Activated CD4-positive, alpha-beta T cell treated with anti-CD3 and anti-CD28 coated beads, Interleukin-2, amount 50 U/mL, for 4 hours (primary cell): ENCODE measurements at places on chromosomes 1 and 21.

DNA sequence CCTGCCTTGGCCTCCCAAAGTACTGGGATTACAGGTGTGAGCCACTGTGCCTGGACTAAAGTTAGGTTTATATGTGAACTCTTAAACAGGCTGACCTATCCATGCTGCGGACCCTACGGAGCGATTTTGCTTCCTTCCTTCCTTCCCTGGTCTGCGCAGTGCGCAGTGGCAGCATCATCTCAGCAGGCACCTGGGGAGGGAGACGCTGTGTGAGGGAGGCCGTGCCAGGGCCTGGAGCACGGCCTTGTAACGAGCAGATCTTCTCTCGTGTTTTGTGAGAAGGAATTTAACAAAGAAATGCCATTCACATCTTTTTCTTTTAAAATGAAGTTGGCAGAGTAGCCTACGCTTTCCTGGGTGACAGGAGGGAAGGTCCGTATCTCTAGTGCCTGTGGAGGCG, 45.8 kb downstream of the PKNOX1 start:
- DNase-seq = no peak

- no peak for DNase-seq
Observed at GRCh38 chr1:35229587-35230360, 36.8 kb upstream of the SFPQ start.

GRCh38 chr1:68270951-68271350, 38.6 kb upstream of the WLS start:
- DNase-seq = no peak

DNA sequence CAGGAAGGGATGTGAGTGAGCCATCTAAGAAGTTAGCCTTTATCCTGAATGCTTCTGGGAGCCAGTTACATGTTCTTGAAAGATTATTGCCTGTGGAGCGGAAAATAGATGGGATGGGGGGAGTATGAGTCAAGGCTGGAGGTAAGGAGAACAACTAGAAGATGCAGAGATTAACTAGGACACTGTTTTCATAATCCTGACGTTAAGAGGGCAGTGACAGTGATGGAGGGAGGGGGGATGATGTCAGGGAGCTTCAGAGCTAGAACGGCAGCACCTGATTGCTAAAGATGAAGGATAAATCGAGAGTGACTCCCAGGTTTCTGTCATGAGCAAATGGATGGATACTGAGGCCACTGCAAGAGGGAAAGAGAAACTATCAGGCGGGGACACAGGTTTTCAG, 10.0 kb upstream of the RCSD1 start:
- DNase-seq = no peak

- DNase-seq = no peak
Observed at GRCh38 chr1:12197483-12197880, 30.7 kb downstream of the TNFRSF1B start.

- no peak for DNase-seq
Observed at GRCh38 chr1:26370591-26371382, 1.8 kb downstream of the ZNF683 start.
